ENCODE measurements at places on chromosomes 12 and 14. TPM values are rescaled to one million over a fixed set of nuclear protein-coding genes. Genes with fewer than 3 reads are reported as not detected.

The MANSC4 gene
- not detected for total RNA-seq

DNA sequence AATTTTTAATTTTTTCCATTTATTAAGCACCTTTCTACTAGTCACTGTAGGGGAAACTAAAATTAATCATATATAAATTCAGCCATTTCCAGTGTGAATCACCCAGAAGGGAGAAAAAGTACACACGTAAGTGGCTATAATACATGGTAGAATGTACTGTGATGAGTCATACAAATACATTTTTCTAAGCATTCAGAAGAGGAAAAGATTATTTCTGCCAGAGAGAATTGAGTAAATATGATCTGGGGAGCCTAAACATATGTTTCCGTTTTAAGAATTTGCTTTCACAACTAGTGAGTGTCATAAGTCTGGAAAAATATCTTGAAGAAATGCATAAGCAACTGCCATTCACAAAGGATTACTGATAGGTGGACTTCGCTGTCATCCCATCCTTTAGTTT is 102.8 kb downstream of the TGFB3 start:
- no peak overlapping the region for H3K4me3 ChIP-seq
- H3K36me3 ChIP-seq: peaks cover 8% of the 10 kb centered on the region
- H3K4me1 ChIP-seq: no peaks in the 10 kb centered on the region
- DNase-seq: no peak

DNA sequence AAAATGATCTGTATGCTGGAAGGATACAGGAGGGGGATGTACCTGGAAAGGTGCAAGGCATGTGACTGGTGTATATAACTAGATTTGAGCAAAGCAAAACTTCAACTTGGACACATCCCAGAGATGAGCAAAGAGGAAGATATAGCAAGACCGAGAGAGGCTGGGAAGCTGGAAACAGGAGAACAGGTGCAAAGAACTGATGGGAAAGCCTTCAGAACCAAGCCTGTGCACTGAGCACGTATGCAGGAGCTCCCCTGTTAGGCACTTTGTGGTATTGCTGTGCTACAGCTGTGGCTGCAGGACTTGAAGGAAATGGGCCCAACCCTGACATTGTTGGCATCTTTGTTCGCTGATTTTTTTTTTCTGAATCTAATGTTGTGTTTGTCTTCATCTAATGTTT is 120.7 kb upstream of the PWP1 start:
- H3K27ac ChIP-seq: no peak overlapping the region
- DNase-seq: no peak
- no peaks in the 10 kb centered on the region for H3K27me3 ChIP-seq
- no peaks in the 10 kb centered on the region for H3K36me3 ChIP-seq
- no peak overlapping the region for H3K4me3 ChIP-seq

- H3K4me1 ChIP-seq: no peaks in the 10 kb centered on the region
- DNase-seq: no peak
- H3K27me3 ChIP-seq: no peaks in the 10 kb centered on the region
- no peak overlapping the region for H3K27ac ChIP-seq
These were observed 47.9 kb upstream of the PLEKHG7 start for GRCh38 chr12:92654929-92655328.

The INSM2 gene
- not detected for total RNA-seq

The PEBP1 gene
- total RNA-seq: 215 TPM

DNA sequence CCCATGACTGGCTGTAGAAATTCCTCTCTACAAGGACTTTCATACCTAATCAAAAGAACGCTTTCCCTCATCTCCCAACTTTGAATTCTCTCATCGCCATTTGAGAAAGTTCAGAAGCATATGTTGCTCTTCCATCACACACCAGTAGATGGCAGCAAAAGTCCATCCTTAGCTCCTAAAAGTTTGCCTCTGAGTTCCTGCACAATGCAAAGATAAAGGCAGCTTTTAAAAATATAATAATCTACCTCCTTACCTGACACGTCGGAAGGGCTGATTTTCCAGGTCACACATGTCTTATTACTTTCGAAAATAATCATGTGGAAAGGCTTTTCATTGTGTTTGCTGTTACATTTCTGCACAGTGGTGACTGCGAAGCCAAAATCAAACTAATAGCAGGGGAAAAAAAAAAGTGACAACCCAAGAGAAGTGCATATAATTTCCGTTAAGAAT is 456.7 kb upstream of the SEL1L start:
- H3K36me3 ChIP-seq: no peaks in the 10 kb centered on the region
- no peaks in the 10 kb centered on the region for H3K4me1 ChIP-seq
- no peaks in the 10 kb centered on the region for H3K27me3 ChIP-seq
- peak; percentile 54 for DNase-seq

GRCh38 chr12:106953352-106954250 is 2.1 kb upstream of the TMEM263 start:
- peaks cover 11% of the 10 kb centered on the region for H3K27me3 ChIP-seq
- no peaks in the 10 kb centered on the region for H3K36me3 ChIP-seq
- no peak overlapping the region for H3K4me3 ChIP-seq
- DNase-seq: no peak

- no peak for DNase-seq
- no peaks in the 10 kb centered on the region for H3K4me1 ChIP-seq
- H3K36me3 ChIP-seq: no peaks in the 10 kb centered on the region
These were observed 16.4 kb upstream of the TAS2R30 start for GRCh38 chr12:11150832-11151231.

The SAMD15 gene
- 1.7 TPM for total RNA-seq

The C12orf60 gene
- 1.2 TPM for total RNA-seq

- no peaks in the 10 kb centered on the region for H3K4me1 ChIP-seq
- H3K36me3 ChIP-seq: no peaks in the 10 kb centered on the region
- no peaks in the 10 kb centered on the region for H3K27me3 ChIP-seq
- no peak overlapping the region for H3K27ac ChIP-seq
- DNase-seq: no peak
- H3K4me3 ChIP-seq: no peak overlapping the region
These were observed 356.9 kb upstream of the LMO3 start for GRCh38 chr12:16962889-16963288.

DNA sequence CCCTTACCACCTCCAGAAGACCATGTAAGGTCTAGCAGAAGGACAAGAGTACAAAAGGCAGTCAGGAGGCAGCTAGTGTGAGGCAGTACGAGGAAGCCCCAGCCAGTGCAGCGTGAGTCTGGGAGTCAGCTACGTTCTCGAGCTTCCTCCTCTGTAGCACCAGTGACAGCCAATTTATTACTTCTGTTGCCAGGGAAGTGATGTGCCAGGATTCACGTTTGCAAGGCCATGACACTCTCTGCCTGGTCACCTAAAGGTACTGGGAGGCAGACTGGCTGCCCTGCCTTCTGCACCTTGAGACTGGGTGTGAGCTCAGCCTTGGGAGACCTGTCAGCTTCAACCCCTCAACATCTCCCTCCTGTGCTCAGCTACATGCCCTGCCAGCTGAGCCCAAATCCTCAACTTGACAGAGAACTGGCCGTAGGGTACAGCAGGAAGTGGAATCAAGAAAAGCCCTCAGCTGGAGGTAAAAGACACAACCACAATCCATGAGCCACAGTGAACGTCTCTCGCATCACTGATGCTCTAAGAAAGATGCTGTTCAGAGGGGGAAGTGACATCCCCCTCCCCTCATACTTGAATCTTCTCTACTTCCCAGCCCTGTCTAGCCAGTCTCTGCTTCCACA is 182.5 kb upstream of the RGS6 start:
- H3K36me3 ChIP-seq: no peaks in the 10 kb centered on the region
- H3K4me1 ChIP-seq: no peaks in the 10 kb centered on the region
- H3K4me3 ChIP-seq: no peak overlapping the region

The DLGAP5 gene
- 8.3 TPM for total RNA-seq

- no peak overlapping the region for H3K27ac ChIP-seq
- H3K27me3 ChIP-seq: no peaks in the 10 kb centered on the region
- no peak overlapping the region for H3K4me3 ChIP-seq
- DNase-seq: no peak
These were observed 73.5 kb upstream of the GPHB5 start for GRCh38 chr14:63392236-63392635.

- no peaks in the 10 kb centered on the region for H3K27me3 ChIP-seq
- H3K36me3 ChIP-seq: no peaks in the 10 kb centered on the region
- no peak for DNase-seq
- H3K27ac ChIP-seq: no peak overlapping the region
These were observed 762.9 kb downstream of the C12orf50 start for GRCh38 chr12:87266305-87266704.

DNA sequence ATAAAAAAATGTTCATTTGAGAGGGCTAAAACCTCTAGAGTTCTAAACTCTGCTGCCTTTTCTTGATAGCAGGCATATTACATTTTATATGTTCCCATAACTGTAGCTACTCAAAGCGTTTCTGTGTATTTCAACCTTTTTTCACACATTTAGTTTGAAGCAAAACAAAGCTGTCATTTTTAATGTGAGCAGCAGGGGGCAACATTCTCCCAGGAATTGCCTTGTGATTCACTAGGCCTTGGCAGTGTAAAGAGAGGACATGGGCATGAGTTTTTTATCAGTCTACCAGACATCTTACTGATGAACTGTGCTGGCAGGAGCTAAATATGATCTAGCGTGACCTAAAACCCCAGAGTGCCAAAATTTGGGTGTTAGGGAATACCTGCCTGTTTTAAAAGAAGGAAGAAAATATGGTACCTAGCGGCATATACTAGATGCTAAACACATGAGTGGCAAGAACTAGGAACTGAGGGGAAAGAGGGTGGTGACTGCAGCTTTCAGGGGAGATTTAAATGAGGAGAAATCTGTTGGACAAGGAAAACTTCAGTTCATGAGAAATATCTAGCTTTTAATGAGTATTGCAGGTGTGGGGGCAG is 65.3 kb downstream of the IFT43 start:
- peak; percentile 64 for DNase-seq
- no peaks in the 10 kb centered on the region for H3K4me1 ChIP-seq
- no peak overlapping the region for H3K27ac ChIP-seq
- no peaks in the 10 kb centered on the region for H3K27me3 ChIP-seq
- no peaks in the 10 kb centered on the region for H3K36me3 ChIP-seq
- H3K4me3 ChIP-seq: no peak overlapping the region

Measured in left lung (tissue), 14 donors.